AML-193 (cell line): ENCODE measurements at places on chromosomes 6 and 20.

GRCh38 chr6:80456724-80457438 lies 350.4 kb downstream of the BCKDHB start:
- no peak for DNase-seq

DNA sequence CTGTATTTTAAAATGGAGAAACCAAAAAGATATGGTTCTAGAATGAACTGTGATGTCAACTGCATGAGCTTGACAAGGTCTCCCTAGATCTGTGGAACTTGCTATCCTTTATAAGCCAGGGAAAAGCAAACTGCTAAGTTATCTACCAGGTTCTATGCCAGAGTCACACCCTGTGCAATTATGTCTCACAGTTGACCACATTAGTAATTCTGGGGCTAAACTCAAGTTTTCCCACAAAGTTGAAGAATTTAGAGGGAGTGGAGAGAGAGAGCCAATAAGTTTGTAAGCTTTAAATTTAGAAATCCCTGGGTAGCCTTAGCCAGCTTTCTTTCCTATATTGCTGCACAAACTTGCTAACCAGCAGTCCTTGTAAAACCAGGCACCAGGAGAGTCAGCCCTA lies 407.0 kb upstream of the SASH1 start:
- no peak for DNase-seq

GRCh38 chr6:166560222-166560621 lies 26.3 kb downstream of the RAMACL start:
- DNase-seq, result no peak

GRCh38 chr6:167764215-167764614 lies 62.5 kb upstream of the AFDN start:
- DNase-seq, result no peak

DNA sequence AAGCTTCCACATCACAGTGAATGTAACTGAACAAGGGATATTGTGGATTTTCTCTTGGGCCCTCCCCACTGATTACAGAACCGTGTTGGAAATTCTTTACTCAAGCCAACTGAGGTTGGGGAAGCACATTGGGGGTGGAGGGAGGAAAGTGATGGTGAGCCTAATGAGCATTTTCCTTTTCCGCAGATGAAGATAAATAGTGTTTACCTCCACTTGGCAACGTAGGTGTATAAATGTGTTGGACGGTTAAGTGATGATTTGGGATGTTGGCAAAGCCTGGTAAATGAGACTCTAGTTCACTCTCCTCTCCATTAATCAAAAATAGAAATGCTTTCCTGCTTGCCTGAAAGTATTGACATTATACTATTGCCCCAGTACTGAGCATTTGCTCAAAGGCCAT lies 27.1 kb upstream of the NRN1 start:
- no peak for DNase-seq

- no peak for DNase-seq
Observed at GRCh38 chr6:3912361-3913076, 63.3 kb downstream of the FAM50B start.

- DNase-seq, result no peak
Observed at GRCh38 chr6:680666-681340, 12.1 kb downstream of the EXOC2 start.

DNA sequence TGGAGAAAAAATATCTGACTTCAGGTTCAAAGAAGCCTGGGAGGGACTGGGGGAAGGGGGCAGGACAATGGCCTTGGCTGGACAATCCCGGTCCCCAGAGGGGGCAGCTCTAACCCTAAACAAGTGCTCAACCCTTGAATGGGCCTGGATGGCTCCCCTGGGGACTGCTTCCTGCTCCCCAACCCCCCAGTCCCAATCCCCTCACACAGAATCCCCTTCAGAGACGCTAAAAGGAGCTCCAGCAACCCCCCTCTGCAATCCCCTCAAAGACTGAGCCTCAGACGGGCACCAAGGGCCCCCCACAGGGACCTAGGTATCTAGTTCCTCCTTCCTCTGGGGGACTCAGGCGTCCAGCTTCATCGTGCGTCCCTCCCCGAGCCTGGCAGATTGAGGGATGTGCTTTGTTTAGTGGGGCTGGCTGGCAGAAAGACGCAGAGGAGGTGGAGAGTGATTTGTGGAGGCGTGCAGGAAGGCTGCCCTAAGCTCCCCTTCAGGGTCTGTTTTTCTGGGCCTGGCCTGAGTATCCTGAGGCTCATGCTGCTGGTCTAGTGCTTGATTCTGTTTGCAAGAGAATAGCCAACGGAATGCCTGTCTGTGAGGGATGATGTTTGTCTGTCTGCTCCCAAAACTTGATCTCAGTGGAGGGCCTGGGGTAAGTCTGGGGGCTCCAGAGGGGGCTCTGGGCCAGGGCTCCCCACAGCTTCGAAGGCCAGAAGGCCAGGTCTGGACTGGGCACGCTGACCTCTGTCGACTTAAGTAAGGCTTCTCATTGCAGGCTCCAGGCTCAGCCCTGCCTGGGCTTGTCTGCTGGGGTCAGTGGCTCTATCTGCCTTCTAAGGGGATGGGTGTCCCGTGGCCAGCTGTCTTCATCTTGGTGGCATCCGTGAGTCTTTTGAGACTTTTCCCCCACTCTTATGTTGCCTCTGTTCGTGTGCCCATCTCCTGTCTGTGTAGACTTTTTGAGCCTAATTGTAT lies 1.7 kb upstream of the POU5F1 start:
- no peak for DNase-seq
